CD4-positive, CD25-positive, alpha-beta regulatory T cell (primary cell): ENCODE measurements at places on chromosomes 11 and 22.

GRCh38 chr11:6061475-6061874 lies 30.9 kb upstream of the OR56A1 start:
- no peak for DNase-seq
- no peaks in the 10 kb centered on the region for H3K4me1 ChIP-seq
- H3K27me3 ChIP-seq, result no peaks in the 10 kb centered on the region
- H3K36me3 ChIP-seq, result no peaks in the 10 kb centered on the region

DNA sequence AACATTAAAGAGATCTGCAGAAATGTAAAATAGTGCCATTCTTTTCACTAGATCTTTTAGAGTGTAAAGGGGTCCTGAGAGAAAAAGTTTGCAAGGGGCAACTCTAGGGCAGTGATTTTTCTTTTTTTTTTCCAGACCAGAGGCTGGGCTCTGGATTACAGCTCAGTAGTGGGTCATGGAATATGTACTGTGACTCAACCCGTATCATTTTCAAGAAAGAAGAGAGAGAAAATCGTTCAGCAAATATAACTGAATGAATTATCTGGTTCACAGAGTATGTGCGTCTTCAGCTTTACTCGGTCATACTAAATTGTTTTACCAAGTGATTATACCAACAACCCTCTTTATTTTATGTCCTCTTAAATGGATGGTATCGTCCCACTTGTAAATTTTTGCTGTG lies 3.8 kb downstream of the CEP57 start:
- peaks cover 30% of the 10 kb centered on the region for H3K4me1 ChIP-seq
- no peaks in the 10 kb centered on the region for H3K36me3 ChIP-seq
- no peak overlapping the region for H3K4me3 ChIP-seq
- H3K27ac ChIP-seq, result no peak overlapping the region

GRCh38 chr11:101759771-101760450 lies 154.9 kb upstream of the CEP126 start:
- no peak overlapping the region for H3K27ac ChIP-seq
- no peaks in the 10 kb centered on the region for H3K4me1 ChIP-seq
- no peak for DNase-seq

DNA sequence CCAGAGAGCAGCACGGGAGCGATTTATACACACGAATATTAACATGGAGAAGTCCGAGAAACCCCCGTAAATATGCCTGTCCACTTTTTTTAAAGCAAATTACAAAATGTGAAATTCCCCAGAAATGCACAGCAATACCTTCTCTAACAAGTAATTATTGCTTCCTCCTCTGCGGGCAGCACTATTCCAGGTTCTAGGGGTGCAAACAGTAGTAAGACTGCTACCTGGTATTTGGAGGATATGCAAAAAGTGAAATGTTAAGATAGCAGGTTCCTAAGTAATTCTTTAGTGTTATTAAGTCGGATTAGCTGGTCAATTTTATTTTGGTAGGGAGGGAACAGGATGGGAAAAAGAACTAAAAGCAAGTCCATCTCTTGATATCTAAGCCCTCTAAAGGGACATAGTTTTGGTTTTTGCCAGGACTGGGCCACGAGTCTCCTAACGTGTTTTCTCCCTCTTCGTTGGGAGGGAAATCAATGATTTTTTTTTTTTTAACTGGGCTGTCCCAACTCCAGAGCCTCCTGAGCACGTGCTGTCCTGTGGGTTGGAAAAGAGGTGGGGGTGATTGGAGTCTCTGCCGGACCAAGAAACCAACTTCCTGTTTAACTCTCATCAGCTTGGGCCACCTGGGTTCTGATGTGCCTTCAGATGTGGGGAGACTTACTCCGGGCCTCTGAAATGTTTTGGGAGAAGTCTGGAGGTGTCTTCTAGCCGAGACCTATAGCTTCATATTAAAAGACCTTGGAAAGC lies 1.7 kb upstream of the XBP1 start:
- peaks cover 45% of the 10 kb centered on the region for H3K4me1 ChIP-seq
- peak overlapping the region; percentile 49 for H3K4me3 ChIP-seq
- peaks cover 2% of the 10 kb centered on the region for H3K36me3 ChIP-seq
- no peak for DNase-seq

DNA sequence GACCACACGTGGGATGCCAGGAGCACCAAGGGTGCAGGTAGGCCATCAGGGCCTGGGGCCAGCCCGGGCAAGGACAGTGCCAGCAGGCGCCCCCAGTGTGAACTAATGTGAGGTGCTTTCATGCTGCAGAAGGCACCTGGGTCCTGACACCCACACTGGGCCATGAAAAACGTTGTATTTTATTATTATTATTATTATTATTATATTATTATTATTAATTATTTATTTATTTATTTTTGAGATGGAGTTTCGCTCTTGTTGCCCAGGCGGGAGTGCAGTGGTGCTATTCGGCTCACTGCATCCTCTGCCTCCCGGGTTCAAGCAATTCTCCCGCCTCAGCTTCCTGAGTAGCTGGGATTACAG lies 1267.3 kb downstream of the BRD1 start:
- H3K4me1 ChIP-seq, result no peaks in the 10 kb centered on the region
- no peaks in the 10 kb centered on the region for H3K27me3 ChIP-seq
- no peak for DNase-seq
- H3K4me3 ChIP-seq, result no peak overlapping the region
- no peak overlapping the region for H3K27ac ChIP-seq

GRCh38 chr11:27241311-27242122 lies 121.5 kb downstream of the CCDC34 start:
- no peak overlapping the region for H3K4me3 ChIP-seq
- H3K27ac ChIP-seq, result no peak overlapping the region
- no peak for DNase-seq
- H3K27me3 ChIP-seq, result peaks cover 1% of the 10 kb centered on the region
- no peaks in the 10 kb centered on the region for H3K4me1 ChIP-seq

- H3K36me3 ChIP-seq, result no peaks in the 10 kb centered on the region
- peaks cover 11% of the 10 kb centered on the region for H3K4me1 ChIP-seq
- no peaks in the 10 kb centered on the region for H3K27me3 ChIP-seq
Observed at GRCh38 chr22:25566898-25567235, 2.4 kb downstream of the GRK3 start.

- H3K27me3 ChIP-seq, result no peaks in the 10 kb centered on the region
- no peak overlapping the region for H3K27ac ChIP-seq
- DNase-seq, result no peak
- no peak overlapping the region for H3K4me3 ChIP-seq
Observed at GRCh38 chr22:24843048-24843447, 37.0 kb downstream of the SGSM1 start.

GRCh38 chr11:102615894-102616432 lies 9.2 kb downstream of the MMP20 start:
- H3K4me3 ChIP-seq, result no peak overlapping the region
- no peaks in the 10 kb centered on the region for H3K4me1 ChIP-seq
- no peak overlapping the region for H3K27ac ChIP-seq
- H3K36me3 ChIP-seq, result no peaks in the 10 kb centered on the region

GRCh38 chr11:26947904-26948639 lies 45.8 kb upstream of the FIBIN start:
- H3K27ac ChIP-seq, result no peak overlapping the region
- H3K4me3 ChIP-seq, result no peak overlapping the region
- H3K4me1 ChIP-seq, result no peaks in the 10 kb centered on the region
- DNase-seq, result no peak

- no peak overlapping the region for H3K27ac ChIP-seq
- no peak overlapping the region for H3K4me3 ChIP-seq
- no peaks in the 10 kb centered on the region for H3K36me3 ChIP-seq
- no peaks in the 10 kb centered on the region for H3K4me1 ChIP-seq
Observed at GRCh38 chr22:45537734-45538181, 35.1 kb downstream of the FBLN1 start.

DNA sequence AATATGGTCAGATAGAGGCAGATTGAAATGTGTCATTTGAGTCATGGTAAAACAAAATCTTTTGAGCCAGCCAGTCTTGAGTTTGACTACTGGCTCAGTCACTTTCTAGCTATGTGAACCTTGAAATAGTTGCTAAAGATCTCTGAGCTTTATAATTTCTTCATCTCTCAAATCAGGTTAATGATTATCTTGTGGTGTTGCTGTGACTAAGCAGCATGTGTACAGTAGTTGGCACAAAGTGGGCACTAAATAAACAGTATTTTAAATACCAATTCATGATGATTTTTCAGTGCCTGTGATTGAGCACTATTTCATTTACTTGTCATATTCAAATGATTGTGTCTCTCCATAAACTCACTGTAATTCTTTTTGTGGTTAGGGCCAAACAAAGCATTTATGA lies 70.8 kb downstream of the RAB38 start:
- no peaks in the 10 kb centered on the region for H3K4me1 ChIP-seq
- no peak for DNase-seq
- peaks cover 2% of the 10 kb centered on the region for H3K27me3 ChIP-seq

- no peak for DNase-seq
- H3K4me3 ChIP-seq, result no peak overlapping the region
- H3K36me3 ChIP-seq, result no peaks in the 10 kb centered on the region
- H3K4me1 ChIP-seq, result no peaks in the 10 kb centered on the region
- H3K27me3 ChIP-seq, result peaks cover 26% of the 10 kb centered on the region
- H3K27ac ChIP-seq, result no peak overlapping the region
Observed at GRCh38 chr11:79438631-79439409, 2.0 kb downstream of the TENM4 start.

DNA sequence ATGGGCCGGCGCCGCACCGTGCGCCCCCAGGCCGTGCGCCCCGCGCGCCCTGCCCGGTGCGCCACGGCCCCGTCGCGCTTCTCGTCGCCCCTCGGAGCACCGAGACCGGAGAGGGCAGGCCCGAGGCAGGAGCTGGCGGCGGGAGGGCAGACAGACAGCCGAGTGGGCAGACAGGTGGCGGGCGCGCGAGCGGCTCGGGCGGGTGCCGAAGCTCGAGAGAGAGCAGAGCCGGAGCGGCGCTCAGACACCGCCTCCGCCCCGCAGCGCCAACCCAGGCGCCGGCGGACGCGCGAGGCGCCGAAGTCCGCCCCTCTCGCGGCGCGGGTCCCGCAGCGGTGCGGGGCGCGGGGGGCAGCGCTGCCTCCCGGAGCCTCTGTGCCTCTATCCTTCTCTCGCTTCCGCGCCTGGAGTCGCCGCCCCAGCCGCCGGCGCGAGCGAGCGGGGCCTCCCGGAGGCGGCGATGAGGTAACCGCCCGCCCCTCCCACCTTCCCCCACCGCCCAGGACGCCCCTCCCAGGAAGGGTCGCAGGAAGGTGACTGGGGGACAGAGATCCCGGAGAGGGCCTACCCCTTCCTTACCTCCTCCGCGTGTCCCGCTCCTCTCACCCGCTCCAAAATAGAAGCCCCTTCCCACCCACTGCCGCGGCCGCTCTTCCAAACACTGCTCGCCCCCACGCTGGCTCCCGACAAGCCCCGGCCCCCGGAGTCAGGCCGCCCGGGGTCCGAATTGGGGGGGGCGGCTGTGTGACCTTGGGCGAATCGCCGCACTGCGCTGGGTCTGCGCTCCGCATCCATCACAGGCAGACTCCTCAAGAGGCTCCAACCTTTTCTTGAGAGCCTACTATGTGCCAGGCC lies at the start of gene RASL10A:
Gene RASL10A, minus strand, starts transcription at position 412 of the 855 bp plus-strand sequence. CDS start 451 bp downstream, outside the sequence.
- peaks cover 7% of the 10 kb centered on the region for H3K27me3 ChIP-seq
- DNase-seq, result no peak
- no peak within 1 kb of the TSS for H3K4me3 ChIP-seq
- peaks cover 21% of the 10 kb centered on the region for H3K4me1 ChIP-seq
- no peak within 1 kb of the TSS for H3K27ac ChIP-seq

- H3K27me3 ChIP-seq, result no peaks in the 10 kb centered on the region
- no peak for DNase-seq
- H3K4me1 ChIP-seq, result no peaks in the 10 kb centered on the region
- no peak overlapping the region for H3K27ac ChIP-seq
- H3K36me3 ChIP-seq, result no peaks in the 10 kb centered on the region
Observed at GRCh38 chr11:100625041-100625440, 62.0 kb upstream of the ARHGAP42 start.

DNA sequence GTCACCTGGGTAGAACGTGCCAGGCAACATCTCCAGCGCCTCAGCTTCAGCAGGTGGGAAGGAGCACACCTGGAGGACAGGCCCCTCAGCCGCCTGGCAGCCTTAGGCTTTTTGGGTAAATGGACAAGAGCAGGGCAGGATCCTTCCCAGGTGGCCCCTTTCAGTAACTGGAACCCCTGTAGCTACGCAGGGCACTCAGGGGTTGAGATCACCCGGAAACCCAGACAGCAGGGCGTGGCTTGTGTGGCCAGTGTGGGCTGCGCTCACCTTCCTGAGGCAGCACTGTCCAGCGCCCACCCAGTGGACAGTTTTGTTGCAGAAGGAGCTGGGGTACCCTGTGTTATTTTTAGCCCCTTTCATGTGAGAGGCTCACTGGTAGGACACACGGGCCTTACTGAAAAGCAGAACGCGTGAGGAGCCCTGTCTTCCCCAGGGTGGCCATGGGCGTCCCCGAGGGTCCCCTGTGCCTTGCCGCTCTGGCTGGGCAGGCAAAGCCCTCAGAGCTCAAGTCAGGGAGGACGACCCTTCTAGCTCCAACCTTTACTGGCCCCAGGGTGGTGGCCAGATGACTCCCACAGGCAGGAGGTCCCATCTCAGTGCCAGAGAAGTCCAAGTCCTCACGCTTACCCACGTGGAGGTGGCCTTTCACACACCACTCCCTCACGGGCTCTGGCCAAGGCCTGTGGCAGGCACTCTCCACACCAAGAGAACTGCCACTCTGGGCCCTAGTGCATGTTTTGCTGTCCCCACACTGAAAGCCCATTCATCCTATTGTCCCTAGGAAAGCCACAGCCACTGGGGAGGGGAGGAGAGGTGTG lies 75.8 kb downstream of the CTTN start:
- H3K27me3 ChIP-seq, result no peaks in the 10 kb centered on the region
- H3K27ac ChIP-seq, result no peak overlapping the region
- H3K36me3 ChIP-seq, result no peaks in the 10 kb centered on the region

DNA sequence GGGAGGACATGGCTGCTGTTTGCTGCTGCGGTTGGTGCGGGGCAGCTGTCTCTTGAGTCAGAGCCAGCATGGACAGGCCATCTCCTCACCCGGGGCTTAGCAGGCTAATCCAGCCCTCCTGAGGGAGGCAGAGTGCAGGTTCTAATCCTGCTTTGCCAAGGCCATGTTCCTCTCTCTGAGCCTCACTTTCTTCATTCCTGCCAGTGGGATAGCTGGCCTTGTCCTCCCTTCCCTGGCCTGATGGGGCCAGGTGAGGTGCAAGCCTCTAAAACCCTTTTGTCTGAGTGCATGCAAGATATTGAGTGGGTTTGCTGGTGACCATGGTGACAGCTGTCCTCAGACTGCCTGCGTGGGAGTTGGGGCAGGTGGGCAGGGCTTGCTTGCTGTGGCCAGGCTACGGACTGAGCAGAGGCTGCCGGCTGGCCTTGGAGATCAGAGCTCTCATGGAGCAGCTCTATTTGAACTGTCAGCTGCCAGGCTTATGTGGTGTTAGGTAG lies 3.6 kb downstream of the USP35 start:
- H3K4me1 ChIP-seq, result peaks cover 27% of the 10 kb centered on the region
- no peak overlapping the region for H3K4me3 ChIP-seq
- no peak overlapping the region for H3K27ac ChIP-seq
- H3K27me3 ChIP-seq, result no peaks in the 10 kb centered on the region

- no peaks in the 10 kb centered on the region for H3K36me3 ChIP-seq
- no peak overlapping the region for H3K4me3 ChIP-seq
- no peak overlapping the region for H3K27ac ChIP-seq
- DNase-seq, result no peak
Observed at GRCh38 chr22:44246615-44247326, 66.0 kb downstream of the SHISAL1 start.

DNA sequence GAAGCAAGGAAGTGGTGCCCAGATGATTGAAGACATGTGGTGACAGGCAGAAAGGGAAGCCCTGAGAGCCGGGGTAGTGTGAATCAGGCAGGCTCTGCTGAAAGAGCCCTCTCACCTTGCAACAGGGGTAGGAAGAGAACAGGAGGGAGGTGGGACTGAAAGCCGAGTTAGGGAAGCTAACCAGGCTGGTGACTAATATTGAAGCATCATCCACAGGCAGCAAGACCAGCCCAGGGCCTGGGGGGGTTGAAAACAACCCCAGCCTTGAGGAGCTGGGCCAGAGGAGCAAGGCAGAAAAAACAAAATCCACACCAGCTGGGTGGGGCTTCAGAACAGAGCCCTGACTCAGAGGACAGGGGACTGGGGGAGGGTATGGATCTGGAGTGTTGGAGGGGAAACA lies 35.0 kb upstream of the CRTAM start:
- H3K4me1 ChIP-seq, result no peaks in the 10 kb centered on the region
- no peaks in the 10 kb centered on the region for H3K27me3 ChIP-seq
- peaks cover 63% of the 10 kb centered on the region for H3K36me3 ChIP-seq
- H3K4me3 ChIP-seq, result no peak overlapping the region
